ENCODE measurements at places on chromosomes 2 and 18.

GRCh38 chr2:8480915-8481314, 200.9 kb upstream of the ID2 start:
- H3K27me3 ChIP-seq = no peaks in the 10 kb centered on the region
- H3K36me3 ChIP-seq = peaks cover 9% of the 10 kb centered on the region
- DNase-seq = no peak
- peak overlapping the region; percentile 88 for H3K27ac ChIP-seq
- H3K4me3 ChIP-seq = no peak overlapping the region

DNA sequence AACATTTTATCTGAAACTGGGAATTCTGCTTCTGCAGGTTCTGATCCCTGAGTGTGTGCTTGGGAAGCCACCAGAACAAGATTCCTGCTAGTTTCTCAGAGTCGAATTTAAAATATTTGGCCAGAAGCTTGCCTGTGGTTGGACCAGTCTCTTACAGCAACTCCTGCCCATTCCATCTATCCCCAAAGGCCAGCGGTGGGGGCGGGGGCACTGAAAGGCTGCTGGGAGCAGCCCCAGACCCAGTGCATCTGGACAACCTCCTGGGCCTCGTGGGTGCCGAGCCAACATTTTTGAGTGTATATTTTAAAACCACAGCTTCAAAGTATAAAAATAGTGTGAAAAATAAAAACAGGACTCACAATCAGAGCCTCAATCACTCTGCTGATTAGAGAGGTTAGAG, 38.6 kb upstream of the ZFP36L2 start:
- no peaks in the 10 kb centered on the region for H3K27me3 ChIP-seq
- H3K36me3 ChIP-seq = peaks cover 68% of the 10 kb centered on the region
- H3K4me1 ChIP-seq = peaks cover 5% of the 10 kb centered on the region

GRCh38 chr2:38268691-38269327, 108.3 kb downstream of the ATL2 start:
- H3K4me1 ChIP-seq = peaks cover 17% of the 10 kb centered on the region
- no peaks in the 10 kb centered on the region for H3K36me3 ChIP-seq
- no peak for DNase-seq
- no peak overlapping the region for H3K27ac ChIP-seq

GRCh38 chr2:40401896-40402295, 50.0 kb downstream of the SLC8A1 start:
- no peak overlapping the region for H3K4me3 ChIP-seq
- peaks cover 2% of the 10 kb centered on the region for H3K4me1 ChIP-seq
- no peak overlapping the region for H3K27ac ChIP-seq
- H3K36me3 ChIP-seq = no peaks in the 10 kb centered on the region
- DNase-seq = no peak

DNA sequence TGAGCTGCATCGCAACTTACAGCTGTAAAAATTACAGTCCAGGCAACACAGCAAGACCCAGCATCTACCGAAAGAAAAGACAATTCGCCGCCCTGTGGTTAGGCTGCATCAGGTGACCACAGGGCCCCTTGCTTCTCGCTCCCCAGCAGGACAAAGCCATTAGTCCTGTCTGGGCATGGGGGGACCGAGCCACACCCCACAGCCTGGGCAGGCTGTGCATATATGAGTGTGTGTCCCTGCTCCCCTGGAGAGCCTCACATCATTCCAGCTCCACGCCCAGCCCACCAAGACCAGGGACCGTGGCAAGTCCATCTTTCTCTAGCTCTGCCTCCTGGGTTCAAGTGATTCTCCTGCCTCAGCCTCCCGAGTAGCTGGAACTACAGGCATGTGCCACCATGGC, 33.9 kb downstream of the SNORC start:
- H3K27me3 ChIP-seq = peaks cover 9% of the 10 kb centered on the region
- no peak overlapping the region for H3K27ac ChIP-seq
